CD4-positive, alpha-beta T cell treated with Interferon alpha-2 for 1 hour (primary cell): ENCODE measurements at places on chromosomes 5 and 9.

DNA sequence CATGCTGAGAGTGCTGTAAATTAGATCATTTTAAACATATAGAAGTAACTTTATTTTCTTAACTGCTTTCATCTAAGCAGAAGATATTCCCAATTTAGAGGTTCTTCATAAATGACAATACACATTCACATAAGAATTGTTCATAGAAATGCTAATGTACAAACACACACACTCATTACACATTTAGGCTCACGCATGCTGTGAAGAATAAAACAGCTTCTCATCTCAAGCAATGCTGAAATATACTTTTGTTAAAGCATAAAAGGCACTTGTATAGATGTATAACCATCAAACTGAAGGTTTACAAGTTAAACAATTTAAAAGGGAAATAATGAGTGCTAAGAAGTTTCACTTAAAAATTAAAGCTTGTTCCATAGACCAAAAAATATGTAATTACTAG is 18.1 kb upstream of the FTMT start:
- no peak for DNase-seq

GRCh38 chr9:95817205-95817604 is 58.3 kb upstream of the ERCC6L2 start:
- no peak for DNase-seq

DNA sequence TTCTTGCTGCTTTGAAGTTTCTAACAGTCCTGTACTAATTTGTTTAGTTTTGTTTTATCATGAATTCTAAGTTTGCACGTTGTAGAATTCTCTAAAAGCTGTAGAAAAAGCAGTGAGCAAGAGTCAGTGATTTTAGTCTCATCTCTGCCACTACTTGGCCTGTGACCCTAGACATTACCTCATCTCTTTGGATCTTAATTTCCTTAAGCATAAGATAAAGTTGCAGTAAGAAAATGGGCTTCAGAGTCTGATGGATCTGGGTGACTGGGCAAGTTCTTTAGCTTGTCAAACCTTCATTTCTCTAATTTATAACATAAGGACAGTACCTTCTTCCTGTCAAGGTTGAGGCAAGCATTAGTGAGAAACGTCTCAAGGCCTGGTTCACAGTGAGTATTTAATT is 247.9 kb downstream of the DMRT2 start:
- DNase-seq, result no peak

- DNase-seq, result peak; percentile 18
Observed at GRCh38 chr5:143066556-143067281, 296.5 kb downstream of the ARHGAP26 start.

DNA sequence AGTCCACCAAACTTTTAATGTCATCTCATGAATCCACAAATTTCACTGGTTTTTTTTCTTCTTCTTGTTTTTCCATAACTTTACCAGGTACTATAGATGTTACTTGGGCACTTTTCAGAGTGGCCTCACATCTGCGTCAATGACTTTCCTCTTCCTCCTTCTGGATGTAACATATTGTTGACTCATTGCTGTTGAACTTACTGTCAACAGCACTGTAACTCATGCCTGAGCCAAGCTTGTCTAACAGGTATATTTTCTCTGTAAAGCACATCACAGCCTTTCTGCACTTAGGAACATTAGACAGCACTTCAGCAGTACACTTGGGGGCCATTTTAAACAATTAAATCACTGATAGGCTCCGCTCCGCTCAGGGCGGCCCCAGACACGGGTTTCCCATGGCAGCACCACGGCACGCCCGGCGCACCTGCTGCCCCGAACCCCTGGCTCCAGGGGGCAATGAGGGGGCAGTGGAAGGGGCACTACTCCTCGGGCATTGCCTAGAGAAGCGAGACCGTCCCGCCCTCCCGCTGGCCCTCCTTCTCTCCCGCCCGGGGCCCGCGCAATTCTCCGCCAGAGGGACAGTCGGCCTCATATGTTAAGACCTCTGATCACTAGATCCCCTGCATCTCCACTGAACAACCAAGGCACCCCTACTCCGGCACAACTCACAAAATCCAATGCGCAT is 41.9 kb upstream of the SPATA31C2 start:
- DNase-seq, result no peak

- no peak for DNase-seq
Observed at GRCh38 chr5:151598984-151599383, 7.9 kb upstream of the FAT2 start.

- DNase-seq, result no peak
Observed at GRCh38 chr9:22683700-22684075, 237.1 kb downstream of the DMRTA1 start.

DNA sequence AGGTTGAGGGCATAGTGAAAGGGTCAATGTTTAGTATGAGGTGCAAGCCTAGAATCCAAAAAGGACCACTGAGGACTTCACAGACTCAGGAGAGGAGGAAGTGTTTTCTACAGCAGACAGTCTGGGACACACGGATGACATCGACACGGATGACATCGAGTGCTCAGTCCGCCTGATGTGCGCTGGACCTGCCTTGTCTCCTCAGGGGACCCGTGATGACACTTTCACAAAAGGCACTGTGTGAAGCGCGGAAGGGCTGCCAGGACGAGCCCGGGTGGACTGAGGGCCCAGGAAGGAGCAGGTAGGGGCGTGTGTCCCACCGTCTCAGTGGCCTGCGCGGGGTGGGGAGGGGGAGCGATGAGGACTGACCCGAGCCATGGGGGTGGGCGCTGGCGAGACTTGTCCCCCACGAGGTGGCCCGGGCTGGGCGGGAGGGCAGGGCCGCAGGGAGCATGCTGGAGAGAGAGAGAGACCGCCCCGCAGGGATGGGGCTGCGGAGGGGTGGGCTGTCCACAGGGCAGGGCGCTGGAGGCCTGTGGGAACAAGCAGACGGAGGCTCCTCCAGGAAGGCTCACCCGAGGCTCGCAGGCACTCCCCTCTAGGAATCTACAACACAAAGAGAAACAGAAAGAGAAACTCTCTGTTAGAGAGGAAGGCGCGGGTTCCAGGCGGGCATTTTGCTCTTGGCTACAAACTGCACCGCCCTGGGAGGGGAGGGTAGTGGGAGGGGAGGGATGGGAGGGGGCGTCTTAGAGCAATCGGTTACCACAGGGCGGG is 54.9 kb downstream of the USP20 start:
- peak; percentile 84 for DNase-seq

DNA sequence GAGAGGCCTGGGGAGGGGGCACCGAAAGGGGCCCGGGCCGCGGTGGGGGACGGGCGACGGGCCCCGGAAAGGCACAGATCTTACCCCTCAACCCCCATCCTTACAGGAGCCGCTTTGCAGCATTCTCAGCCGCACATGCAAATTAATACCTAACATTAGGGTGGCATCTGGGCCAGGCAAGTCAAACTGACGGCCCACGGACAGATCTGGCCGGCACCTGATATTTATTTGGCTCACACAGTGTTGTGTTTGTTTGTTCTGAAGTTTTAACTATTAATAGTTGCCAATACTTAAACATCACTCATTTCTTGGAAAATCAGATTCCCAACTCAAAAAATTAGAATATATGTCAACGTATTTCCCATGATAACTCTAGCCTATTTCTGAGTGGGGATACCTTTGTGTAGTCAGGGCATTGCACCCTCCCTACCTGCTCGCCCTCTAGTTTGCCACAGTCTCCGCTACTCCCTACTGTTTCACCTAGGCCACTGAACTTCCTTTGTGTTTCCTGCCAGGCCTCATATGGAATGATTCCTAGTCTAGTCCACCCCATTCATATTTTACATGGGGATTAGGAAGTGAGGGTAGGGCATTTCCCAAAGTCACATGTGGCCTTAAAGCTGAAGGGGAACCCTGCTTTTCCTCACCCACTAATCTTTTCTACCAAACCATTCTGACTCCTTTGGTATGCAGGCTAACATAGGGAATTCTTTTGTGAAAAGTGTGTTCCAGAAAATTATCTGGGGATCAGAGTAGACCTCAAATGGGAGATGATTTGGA is 71.9 kb upstream of the LARP1 start:
- DNase-seq, result no peak

GRCh38 chr5:122145906-122146305 is 16.6 kb downstream of the ZNF474 start:
- DNase-seq, result no peak

GRCh38 chr5:170565072-170565471 is 61.3 kb downstream of the KCNIP1 start:
- DNase-seq, result no peak

DNA sequence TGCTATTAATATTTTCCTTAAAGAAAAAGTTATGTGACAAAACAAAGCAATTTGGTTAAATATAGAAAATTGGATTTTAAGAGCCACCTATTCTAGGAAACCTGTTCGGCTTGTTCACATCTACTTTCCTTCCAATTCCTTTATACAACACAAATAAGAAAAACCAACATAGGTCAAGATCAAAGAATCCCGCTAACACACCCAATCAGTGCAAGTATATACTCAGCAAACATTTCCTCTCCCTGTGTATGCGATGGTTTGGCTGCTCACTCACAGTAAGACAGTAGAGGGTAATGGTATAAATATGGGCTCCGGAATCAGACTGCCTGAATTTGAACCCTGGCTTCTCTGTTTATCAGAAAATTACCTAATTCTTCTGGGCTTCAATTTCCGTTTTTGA is 757.5 kb upstream of the ZNF608 start:
- DNase-seq, result no peak

DNA sequence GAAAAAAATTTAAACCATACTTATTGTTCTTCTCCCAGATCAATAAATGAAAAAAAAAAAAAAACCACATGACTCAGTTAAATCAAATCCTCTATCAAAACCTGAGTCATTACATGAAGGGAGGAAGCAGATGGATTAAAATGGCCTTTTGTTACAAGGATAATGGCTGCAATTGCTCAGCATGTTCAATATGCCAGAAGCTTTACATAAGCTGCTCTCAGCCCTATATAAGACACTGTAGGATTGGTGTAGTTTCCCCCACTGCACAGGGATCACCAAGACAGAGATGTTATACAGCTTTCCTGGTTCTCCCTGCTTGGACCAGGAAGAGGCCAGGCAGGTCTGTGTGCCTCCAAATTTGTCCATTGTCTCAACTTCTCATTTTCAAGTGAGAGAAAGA is 101.6 kb upstream of the MAP1B start:
- no peak for DNase-seq
